Mesendoderm (in vitro differentiated cells): ENCODE measurements at places on chromosomes 1 and 21.

DNA sequence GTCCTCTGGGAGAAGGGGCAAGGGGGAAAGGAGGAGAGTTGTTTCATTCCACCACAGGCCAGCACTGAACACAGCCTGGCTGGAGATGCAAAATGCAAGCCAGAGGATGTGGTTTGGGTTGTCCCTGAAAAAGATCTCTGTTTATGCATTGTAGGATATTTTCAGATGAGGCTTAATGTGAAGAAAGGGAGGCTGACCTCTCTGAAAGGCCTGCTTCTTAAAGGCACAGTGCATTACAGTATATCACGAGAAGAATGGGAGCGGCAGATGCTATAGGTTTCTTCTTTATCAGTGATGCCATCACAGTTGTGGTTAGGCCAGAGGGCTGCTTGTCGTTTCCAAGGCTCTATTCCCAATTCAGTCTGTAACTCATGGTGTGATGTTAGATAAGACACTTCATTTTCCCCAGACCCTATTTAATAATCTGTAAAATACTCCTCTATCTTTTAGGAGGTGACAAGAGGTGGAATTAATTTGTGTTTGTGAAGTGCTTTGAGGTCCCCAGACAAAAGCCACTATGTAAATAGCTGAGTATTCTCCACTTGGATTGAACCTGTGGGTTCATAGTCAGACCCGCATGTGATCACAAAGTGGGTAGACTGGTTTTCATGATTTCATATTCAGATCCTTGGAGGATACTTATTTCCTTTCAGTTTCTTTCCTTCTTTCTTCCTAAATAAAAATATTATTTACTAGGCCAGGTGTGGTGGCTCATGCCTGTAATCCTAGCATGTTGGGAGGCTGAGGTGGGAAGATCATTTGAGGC lies 76.5 kb upstream of the WDR26 start:
- peak; percentile 40 for DNase-seq

- no peak for DNase-seq
Measured at GRCh38 chr21:44286716-44287632, 1.3 kb downstream of the AIRE start.

GRCh38 chr1:41860771-41861170 lies 58.0 kb downstream of the HIVEP3 start:
- DNase-seq: no peak

- peak; percentile 22 for DNase-seq
Measured at GRCh38 chr1:247047260-247047659, 31.4 kb downstream of the ZNF670 start.

GRCh38 chr1:2145946-2146835 lies 48.4 kb downstream of the FAAP20 start:
- no peak for DNase-seq

DNA sequence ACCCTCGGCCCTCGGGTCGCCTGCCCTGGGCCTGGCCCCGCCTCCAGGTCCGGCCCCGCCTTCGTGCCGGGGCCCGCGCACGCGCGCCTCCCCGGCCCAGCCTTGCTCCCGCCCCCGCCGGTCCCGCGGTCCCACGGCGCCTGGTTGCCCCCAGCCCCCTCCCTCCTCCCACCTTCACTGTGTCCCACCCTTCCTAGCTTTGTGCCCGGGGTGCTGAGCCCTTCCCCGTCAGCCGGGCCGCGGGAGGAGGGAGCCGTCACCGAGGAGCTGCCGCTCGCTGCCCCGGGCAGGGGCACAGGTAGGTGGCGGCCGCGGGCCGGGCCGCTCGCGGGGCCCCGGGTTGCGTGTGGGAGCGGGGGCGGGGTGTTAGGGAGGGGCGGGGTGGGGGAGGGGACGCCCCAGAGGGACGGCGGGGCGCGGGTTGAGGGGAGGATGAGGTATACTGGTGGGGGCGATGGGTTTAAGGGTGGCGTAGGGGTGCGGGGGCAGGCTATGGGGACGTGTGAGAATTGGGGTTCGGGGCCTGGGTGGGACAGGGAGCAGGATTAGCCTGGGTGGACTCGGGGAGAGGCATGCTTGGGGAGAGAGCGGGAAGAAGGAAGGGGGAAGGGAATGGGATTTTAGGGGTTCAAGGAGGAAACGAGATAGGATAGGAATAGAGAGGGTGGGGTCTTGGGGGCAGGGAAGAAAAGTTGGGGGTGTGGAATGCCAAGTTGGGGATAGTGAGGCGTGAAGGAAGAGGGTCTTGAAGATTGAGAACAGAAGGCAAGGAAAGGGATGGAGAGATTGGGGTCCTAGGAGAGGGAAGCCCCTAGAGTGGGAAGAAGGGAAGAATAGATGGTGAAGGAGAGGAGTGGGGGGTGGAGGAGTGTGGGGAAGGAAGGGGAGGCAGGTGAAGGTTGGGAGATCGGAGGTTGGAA lies at the start of gene LRRC42:
TSS of gene LRRC42 (plus strand) at position 99 of the 920 bp plus-strand sequence. CDS start 5,650 bp downstream, outside the sequence.
- DNase-seq: no peak

GRCh38 chr1:51340380-51340779 lies 10.0 kb upstream of the TTC39A start:
- peak; percentile 29 for DNase-seq

DNA sequence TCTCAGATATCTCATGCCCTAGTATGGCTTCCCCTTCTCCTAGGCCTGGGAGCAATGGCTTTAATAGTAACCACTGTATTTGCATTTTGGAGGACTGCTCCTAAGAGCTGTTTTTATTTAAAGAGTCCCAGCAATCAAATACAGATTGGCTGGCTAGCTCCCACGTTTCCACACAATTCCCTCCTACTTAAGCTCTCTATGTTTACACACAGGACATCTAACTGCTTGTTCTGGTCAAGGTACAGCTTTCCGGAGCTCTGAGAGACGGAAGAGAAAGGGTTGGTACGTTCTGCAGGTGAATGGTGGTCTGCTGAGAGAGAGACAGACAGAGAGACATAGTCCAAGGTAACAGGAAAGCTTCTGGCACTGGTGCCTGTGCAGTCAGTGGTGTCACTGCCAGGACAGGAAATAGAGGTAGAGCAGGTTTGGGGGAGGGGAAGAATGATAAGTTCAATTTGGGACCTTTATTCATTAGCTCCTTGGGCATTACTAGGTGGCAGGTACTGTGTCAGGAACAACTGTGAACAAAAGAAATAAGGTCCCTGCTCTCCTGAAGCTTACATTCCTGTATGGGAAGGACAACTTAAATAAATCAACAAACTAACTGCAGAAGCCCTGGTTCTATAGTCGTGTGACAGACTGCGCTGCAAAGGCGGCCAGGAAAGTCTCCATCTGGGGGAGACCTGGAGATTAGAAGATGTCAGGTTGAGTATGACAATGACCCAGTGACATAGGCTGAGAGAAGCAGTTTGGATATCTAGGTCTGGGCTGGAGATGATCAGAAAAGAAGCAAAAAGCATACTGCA lies 1.2 kb upstream of the SLC25A33 start:
- DNase-seq: no peak

DNA sequence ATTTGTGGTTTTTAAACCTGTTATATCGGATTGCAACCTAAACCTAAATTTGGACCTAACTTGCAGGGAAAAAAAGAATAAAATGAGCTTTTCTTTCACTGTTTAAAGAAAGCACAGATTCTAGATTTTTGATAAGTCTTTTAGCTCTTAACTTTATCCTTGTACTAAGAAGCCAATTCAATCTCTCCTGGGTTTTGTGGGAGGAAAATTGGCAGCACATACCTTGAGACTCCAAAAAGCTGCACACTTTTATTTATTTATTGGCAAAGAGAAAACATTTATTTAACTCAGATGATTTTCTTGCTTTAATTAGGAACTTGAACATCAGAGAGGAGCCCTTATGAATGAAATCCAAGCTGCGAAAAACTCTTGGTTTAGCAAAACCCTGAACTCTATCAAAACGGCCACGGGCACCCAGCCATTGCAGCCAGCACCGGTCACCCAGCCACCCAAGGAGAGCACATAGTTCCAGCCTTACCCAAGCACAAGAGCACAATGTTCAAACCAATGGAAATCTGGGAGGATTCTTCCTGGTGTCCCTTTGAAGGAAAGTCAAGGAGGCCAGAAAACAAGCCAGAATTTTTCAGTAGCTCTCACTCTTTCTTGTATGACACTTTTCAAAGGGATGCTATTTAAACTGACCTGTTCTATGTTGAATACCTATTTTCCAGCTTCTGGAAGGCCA lies 10.1 kb upstream of the CACYBP start:
- no peak for DNase-seq

- no peak for DNase-seq
Measured at GRCh38 chr21:14957836-14958235, 107.0 kb downstream of the NRIP1 start.

DNA sequence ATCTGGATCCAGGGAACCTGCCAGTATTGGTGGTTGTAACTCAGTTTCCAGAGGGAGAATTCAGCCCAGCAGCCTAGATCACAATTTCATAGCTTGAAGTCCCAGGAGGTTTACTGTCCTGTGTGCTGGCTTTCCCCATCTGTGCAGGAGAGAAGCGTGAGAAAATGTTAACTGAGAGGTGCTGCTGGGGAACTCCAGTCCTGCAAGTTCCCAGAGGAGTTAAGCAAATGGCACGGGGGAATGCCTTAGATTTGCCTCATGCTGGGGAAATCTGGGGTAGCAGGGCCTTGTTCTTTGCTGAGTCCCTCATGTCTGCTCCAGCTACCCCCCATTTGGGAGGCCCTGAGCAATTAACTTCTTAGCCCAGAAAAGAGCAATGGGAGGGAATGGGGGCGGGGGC lies 25.1 kb upstream of the SLAMF6 start:
- no peak for DNase-seq

GRCh38 chr1:28571911-28572310 lies 19.0 kb downstream of the TRNAU1AP start:
- no peak for DNase-seq

GRCh38 chr1:3707939-3708328 lies 44.3 kb upstream of the CCDC27 start:
- DNase-seq: no peak

DNA sequence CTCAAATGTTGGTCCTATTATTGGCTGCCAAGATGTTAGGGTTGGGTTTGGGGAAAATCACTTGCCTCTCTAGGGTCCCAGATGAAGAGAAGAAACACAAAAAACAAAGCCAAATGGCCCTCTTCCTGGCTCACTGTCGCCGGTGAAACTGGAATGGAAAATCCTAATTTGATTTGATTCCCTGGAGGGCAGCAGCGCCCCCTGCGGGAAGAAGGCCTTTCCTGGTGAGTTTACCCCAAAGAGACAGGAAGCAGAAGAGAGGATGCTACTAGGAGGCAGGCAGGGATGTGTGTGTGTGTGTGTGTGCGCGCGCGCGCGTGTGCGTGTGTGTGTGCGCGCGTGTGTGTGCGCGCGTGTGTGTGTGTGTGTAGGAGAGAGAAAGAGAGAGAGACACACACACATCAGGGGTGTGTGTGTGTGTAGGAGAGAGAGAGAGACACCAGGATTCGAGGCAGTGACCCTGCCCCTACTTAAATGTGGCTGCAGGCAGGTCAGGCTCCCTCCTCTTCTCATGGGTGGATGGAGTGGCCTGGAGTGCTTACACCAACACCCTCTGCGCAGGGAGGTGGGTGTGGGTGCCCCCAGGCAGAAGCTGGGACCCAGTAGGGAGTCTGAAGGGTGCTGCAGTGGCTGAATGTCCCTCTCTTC lies 3.1 kb upstream of the SELENON start:
- peak; percentile 86 for DNase-seq

DNA sequence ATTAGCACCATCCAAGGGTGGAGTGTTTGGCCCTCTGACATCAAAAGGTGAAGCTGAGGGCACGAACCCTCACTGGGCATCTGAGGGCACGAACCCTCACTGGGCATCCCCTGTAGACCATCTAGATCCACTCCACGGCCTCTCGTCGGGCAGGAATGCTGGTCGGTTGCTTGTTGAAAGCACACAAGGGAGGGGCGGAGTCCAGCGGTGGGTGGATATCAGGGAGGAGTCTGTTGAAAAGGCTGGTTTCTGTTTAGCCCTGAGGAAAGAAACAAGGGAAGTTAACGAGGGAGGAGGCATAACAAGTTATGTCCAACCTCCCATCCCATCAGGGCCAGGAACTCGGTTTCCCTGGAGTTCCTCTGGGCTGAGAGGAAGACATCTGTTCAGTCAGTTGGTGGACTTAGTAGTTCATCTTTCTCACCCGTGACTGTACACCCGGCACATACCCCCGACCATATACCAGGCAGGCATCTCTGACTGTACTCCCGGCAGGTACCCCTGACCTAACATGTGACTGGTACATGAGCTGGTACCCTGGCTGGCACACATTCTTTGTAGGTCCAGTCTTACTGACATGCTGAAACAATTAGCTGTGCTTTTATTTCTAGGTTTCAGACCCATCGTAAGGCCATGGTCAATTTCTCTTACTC lies 32.1 kb upstream of the PDE9A start:
- no peak for DNase-seq

- no peak for DNase-seq
Measured at GRCh38 chr1:205446828-205447227, 9.0 kb downstream of the BLACAT1 start.

DNA sequence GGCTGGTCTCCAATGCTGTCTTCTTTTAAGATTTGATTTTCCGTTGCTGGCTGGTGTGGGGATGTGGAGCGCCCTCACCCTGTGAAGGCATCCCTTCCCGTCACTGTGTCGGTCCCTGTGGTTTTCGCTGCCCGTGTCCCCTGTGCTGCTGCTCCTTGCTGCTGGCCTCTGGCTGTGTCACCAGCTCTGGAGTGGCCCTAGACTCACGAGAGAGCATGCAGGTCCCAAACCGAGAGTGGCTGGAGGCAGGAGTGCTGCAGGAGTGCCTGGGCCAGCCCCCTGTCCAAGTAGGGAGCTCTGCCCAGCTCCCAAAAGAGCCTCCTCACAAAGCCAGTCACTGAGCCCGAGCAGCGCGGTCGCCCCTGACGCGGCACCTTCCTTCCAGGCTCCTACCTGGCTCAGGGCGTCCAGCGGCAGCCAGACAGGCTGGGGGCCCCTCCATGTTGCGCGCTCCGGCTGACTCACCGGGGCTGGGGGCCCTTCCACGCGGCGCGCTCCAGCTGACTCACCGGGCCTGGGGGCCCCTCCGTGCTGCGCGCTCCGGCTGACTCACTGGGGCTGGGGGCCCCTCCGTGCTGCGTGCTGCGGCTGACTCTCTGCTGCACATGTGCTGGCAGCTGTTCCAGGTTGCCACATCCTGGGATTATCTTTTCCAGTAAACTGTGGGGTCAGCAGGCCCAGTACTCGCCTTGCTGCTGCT lies 106.7 kb upstream of the COL6A1 start:
- no peak for DNase-seq

DNA sequence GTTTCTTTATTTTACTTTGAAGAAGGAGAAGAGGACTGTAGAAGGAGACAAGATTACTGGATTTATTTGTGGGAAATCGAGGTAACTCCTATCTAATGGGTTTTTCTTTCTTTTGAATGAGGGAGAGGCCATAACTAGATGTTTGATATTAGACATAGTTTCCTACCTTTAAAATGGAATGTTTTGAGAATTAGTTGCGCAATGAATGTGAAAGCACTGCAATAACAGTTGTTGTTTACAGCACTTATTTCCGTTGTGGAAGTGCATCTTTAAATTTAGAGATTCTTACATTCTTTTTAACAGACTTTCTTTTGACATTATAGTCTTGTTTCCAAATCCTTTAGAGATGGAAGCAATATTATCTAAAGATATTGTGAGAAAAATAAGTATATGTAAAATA lies 229.0 kb downstream of the SRGAP2C start:
- DNase-seq: no peak

- DNase-seq: no peak
Measured at GRCh38 chr1:3773572-3774275, 1.2 kb downstream of the SMIM1 start.
